Spleen (tissue), 13 donors: ENCODE measurements at places on chromosomes 2 and 18. TPM values are rescaled to one million over a fixed set of nuclear protein-coding genes. Genes with fewer than 3 reads are reported as not detected.
A peak's percentile ranks its signal among the peaks of the same experiment; 100 is the strongest.

TRIM54 gene
- polyA plus RNA-seq = 0.22 TPM

- peaks cover 22% of the 10 kb centered on the region for H3K36me3 ChIP-seq
- DNase-seq = no peak
- no peaks in the 10 kb centered on the region for H3K27me3 ChIP-seq
- H3K27ac ChIP-seq = peak overlapping the region; percentile 37
- peak overlapping the region; percentile 89 for H3K4me3 ChIP-seq
- H3K4me1 ChIP-seq = peaks cover 81% of the 10 kb centered on the region
These were observed 2.9 kb downstream of the ARPC2 start for GRCh38 chr2:218219934-218220333.

- H3K36me3 ChIP-seq = no peaks in the 10 kb centered on the region
- no peak overlapping the region for H3K4me3 ChIP-seq
- no peak for DNase-seq
- H3K4me1 ChIP-seq = no peaks in the 10 kb centered on the region
- H3K27ac ChIP-seq = no peak overlapping the region
These were observed 40.0 kb downstream of the STEAP3 start for GRCh38 chr2:119263656-119264055.

DNA sequence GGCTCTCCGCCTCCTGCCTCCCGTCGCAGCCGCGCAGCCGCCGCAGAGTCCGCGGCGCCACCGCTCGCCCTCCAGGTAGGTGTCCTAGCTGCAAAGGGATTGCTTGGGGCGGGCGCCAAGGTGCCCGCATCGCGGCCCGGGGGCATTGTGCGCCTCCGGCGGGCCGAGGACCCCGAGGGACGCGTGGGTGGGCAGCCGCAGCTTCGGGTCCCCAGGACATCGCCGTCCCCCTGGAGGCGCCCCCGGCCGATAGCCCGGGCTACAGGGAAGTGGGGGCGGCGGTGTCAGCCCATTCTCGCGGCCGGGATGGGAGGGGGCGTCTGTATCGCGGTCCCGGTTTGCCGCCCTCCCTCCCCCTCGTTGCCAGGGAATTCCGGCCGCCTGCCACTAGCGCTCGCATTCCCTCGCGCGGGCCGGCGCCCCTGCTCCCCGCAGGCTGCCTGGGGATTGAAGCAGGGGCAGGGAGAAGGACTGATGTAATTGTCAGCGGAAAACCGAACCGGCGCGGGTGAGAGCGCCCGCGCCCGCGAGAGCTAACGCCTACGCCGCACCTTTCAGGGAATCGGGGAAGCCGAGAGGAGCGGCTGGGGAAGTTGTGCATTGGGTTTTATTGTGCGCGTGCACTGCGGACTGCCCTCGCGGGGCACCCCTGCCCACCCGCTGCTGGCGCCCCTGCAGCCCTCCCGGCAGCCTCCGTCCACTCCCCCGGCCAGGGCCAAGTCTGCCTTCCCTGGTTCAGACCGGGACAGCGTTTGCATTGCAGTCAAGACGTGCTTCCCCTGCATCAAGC lies 483 bp downstream of the OSBPL6 start:
- H3K27ac ChIP-seq = no peak overlapping the region
- peaks cover 30% of the 10 kb centered on the region for H3K4me1 ChIP-seq
- no peaks in the 10 kb centered on the region for H3K27me3 ChIP-seq

DNA sequence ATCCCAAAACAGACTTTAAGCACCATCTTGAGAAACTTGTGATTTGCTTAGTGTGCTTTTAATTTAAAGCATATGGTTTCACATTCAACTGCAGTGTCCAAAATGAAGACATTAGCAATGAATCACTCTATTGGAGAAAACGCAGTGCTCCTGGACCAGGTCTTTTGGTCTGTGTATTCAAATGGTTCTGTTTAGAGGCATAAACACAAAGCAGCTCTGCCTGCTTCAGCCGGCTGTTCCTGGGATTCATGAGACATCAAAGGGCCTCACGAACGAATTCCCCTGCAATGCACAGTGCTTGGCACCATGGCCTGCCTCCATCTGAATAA lies 117.1 kb upstream of the SP5 start:
- H3K4me3 ChIP-seq = no peak overlapping the region
- no peaks in the 10 kb centered on the region for H3K27me3 ChIP-seq
- H3K4me1 ChIP-seq = no peaks in the 10 kb centered on the region
- no peak for DNase-seq

- H3K27me3 ChIP-seq = no peaks in the 10 kb centered on the region
- no peaks in the 10 kb centered on the region for H3K36me3 ChIP-seq
- H3K4me1 ChIP-seq = no peaks in the 10 kb centered on the region
- no peak overlapping the region for H3K27ac ChIP-seq
These were observed 32.3 kb downstream of the PLB1 start for GRCh38 chr2:28528206-28528605.

DNA sequence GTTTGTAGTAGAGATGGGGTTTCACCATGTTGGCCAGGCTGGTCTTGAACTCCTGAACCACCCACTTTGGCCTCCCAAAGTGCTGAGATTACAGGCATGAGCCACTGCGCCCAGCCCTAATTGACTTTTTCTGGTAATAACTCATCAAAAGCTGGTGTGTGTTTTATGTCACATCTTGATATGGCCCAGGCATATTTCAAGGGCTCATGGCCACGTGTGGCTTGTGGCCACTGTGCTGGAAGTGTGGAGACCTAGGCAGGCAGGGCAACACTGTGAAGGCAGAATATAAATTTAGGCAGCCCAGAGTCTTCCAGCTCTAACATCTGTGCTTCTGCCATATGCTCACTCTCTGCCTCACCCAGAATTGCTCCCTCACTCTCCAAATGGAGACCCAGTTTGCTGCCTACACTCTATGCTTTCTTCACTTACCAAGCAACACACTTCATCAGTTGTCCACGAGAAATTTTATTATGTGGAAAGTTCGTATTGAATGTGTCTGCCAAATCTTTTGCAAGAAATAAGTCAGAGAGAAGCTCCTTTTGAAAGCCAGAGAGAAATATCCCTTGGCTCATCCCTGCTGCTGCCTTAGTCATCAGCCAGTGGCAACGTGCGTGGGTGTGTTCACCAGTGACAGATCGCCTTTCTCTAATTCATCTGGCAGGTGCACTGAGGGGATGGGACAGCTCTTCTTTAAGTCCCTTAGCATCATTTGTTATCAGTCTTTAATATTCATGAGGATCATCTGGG lies 129.4 kb upstream of the CXCR4 start:
- DNase-seq = no peak
- no peak overlapping the region for H3K27ac ChIP-seq
- no peaks in the 10 kb centered on the region for H3K36me3 ChIP-seq
- H3K4me3 ChIP-seq = no peak overlapping the region

- no peaks in the 10 kb centered on the region for H3K36me3 ChIP-seq
- H3K4me3 ChIP-seq = peak overlapping the region; percentile 28
- peak overlapping the region; percentile 83 for H3K27ac ChIP-seq
- H3K27me3 ChIP-seq = no peaks in the 10 kb centered on the region
- no peak for DNase-seq
These were observed 58.9 kb upstream of the SLC1A4 start for GRCh38 chr2:64930258-64930671.

GRCh38 chr18:62332431-62332830 lies 7.3 kb downstream of the TNFRSF11A start:
- DNase-seq = no peak
- H3K4me1 ChIP-seq = peaks cover 3% of the 10 kb centered on the region
- H3K27me3 ChIP-seq = peaks cover 46% of the 10 kb centered on the region
- no peaks in the 10 kb centered on the region for H3K36me3 ChIP-seq
